ENCODE measurements at places on chromosomes 1 and 21.

DNA sequence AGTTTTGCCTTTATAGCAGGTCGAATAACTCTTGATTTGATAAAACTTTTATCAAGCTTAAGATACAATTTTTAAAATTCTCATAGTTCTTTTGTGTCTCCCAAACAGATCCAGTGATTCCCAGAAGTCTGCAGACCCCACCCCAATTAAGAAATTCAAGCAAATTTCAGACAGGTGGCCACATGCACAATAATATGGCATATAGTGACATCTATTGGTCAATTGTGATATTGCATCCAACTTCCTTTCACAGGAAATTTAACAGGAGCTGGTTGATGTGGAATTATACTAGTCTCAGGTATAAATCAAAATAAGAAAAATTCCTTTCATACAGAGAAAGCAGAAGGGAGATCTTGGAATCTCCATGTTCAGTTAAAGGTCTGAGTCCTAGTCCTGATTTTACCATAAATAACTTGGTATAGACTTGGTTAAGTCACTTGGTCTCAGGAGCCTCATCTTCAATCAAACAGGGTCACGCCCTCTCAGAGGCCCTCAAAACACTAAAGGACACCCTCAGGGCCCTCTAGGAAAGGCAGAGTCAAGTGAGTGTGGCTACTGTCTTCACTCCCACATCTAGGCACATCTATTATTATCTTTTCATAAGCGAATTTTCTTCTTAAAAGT is 24.1 kb downstream of the PIGM start:
- DNase-seq, result no peak

- no peak for DNase-seq
Measured at GRCh38 chr1:162476620-162477019, 21.0 kb upstream of the UHMK1 start.

DNA sequence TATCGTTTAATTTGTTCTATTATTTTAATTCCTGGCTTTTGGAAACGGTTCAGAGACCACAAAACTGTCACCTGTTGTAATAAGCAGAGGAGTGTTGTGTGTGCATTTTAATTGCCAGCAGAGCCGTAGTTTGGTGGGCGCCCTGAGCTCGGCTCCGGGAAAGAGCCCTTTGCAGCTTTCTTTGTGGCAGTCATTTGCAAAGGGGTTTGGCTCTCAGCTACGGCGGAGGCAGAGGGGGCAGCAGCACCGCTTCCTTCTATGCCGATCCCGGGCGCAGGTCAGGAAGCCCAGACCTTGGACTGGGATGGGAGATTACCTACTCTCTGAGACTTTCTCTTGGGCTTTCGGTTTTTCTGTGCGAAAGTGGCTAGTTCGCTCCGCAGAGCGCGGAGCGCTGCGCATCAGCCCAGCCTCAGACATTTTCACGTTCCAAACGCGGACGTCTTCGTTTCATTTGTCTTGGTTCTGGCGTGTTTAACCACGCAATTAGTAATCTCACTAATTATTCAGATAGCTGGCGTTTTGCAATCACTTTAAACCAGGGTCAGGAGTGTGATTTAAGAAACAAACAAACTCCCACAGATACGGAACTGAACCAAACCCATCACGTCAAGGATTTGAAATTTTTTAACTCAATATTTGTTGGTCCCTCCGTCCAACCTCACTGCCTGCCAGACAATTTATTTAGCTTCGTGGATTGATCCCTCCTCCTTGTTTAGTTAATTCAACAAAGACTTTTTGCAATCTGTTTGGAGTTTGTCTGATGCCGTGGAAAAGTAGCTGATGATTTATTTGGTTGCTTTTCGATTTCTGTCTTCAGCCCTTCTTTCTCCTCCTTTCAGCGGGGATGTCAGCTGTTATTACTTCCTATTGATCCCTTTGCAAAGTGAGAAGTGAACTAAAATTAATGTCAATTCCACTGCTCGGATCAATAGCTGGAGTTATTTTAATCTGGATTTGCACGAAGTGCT is 3.9 kb downstream of the RNF220 start:
- DNase-seq, result no peak

DNA sequence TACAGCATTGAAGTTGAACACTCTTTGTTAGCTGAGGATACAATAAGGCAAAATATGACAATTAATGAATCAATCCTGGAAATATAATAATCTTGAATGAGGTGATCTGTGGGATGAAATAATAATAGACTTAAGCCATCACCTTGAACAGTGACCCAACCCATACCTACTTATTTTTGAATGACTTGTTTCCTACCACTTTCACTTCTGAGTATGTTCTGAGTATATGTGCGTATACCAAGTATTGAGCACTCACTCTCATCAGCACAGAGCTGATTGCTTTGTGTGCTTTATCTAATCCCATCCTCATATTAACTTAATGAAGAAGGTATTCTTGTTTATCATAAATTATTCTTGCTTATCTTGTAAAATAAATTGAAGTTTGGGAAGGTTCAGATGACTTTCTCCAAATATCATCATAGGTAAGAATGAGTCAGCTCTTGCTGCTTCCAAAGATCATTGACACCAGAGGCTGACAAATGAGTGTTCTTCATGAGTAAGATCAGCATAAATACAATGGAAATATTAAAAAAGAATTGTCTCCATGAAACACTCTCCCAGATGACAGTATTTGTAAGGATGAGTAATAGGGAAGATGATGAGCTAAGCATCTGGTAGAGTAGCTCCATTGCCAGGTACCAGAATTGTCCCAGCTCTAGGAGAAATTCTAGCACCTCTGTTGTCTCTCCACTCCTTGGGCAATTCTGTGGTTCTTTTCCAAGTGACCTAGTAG is 198.1 kb upstream of the KIAA0040 start:
- DNase-seq, result no peak

GRCh38 chr1:7265771-7266371 is 480.6 kb downstream of the CAMTA1 start:
- peak; percentile 69 for DNase-seq

All from thyroid gland (tissue), 4 donors.